ENCODE measurements at places on chromosomes 3 and 15.

DNA sequence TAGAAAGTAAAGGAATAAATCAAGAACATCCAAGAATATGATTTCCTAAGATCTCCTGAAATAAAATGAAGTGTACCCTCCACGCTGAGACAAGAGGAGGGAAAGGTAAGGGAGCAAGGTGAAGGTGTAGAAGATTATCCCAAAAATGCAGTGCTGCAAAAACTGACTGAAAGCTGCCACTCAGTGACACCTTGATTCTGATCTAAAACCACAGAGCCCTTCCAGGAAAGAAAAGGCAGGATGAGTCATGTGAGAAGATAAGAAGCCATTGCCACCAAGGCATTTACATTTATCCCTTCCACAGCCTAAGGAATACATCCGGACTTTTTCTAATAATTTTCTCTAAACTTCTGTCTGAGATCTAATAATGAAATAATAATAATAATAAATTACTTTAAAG is 49.9 kb downstream of the IGSF11 start:
- no peak for DNase-seq

DNA sequence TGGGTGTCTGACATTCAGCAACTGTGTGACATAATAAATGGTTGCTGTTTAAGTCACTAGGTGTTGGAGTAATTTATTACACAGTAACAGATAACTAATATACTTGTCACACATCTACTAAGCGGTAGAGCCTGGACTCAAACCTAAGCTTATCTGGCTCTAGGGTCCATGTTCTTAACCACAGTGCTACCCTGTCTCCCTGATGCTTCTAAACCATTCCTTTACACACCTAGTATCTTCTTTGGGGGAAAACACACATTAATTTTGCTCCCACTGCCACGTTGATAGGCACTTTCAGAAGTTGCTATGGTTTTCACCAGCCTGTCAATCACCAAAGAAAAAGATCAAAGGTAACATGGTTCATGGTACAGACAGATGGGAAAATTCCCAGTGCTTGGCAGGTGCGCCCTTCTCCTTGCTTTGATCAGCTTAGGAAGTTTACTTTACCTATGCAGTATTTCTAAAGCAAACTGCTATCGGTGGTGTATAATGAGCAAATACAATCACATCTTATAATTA is 150.8 kb downstream of the PDZRN3 start:
- no peak for DNase-seq

GRCh38 chr3:114421204-114421603 is 127.4 kb downstream of the TIGIT start:
- no peak for DNase-seq

- DNase-seq, result peak; percentile 83
Observed at GRCh38 chr3:184687363-184688015, 24.4 kb downstream of the MAGEF1 start.

DNA sequence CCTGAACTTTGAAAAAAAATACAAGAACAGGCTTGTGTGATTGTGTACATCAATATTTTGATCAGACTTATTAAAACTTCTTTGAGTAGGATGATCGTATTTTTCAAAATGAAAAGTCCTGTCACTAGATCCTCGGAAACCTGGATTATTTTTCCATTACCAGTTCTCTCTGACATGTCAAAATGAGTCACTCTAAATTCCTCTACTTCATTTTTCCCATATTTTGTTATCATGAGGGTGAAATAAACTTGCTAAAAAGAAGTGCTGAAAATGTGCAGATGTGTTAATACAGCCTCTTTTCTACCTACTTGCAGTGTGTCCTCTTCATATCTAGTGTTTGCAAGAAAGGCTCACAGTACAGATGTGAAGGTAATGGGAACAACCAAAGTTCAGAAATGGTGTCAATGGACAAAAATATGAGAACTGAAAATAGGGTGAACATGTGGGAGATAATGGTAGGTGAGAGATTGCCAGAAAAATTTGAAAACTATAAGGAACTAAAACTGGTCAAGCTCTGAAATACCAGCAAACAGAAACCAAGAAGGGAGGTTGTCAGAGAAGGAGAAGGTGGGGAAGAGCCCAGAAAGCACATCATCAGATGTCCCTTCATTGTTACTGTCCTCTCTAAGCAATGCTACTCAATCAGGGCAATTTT is 108.2 kb downstream of the EOMES start:
- DNase-seq, result no peak
